ENCODE measurements at places on chromosomes 16 and 17. TPM values are rescaled to one million over a fixed set of nuclear protein-coding genes. Genes with fewer than 3 reads are reported as not detected.

Gene HOXB4
- not detected for total RNA-seq

Gene SMIM36
- not detected for total RNA-seq

Gene P2RX1
- total RNA-seq, result not detected

Gene NT5C
- 40.8 TPM for total RNA-seq

Gene PDILT
- total RNA-seq, result not detected

GRCh38 chr16:23052908-23053580 is 96.2 kb downstream of the USP31 start:
- H3K27ac ChIP-seq, result no peak overlapping the region
- H3K36me3 ChIP-seq, result no peaks in the 10 kb centered on the region

GRCh38 chr16:83967838-83968305 is at the start of gene NECAB2:
Gene NECAB2, plus strand, starts transcription at chr16:83968244. Its CDS starts 405 bp downstream, at chr16:83968649.
- peak within 1 kb of the TSS; percentile 58 for H3K4me3 ChIP-seq
- no peak within 1 kb of the TSS for H3K27ac ChIP-seq
- no peaks in the 10 kb centered on the region for H3K4me1 ChIP-seq
- H3K27me3 ChIP-seq, result peaks cover 9% of the 10 kb centered on the region
- no peak for DNase-seq

GRCh38 chr17:40734018-40734417 is 21.1 kb downstream of the KRT25 start:
- no peak for DNase-seq
- no peaks in the 10 kb centered on the region for H3K4me1 ChIP-seq
- H3K4me3 ChIP-seq, result no peak overlapping the region

GRCh38 chr17:9645851-9646545 is 681 bp downstream of the USP43 start:
- H3K36me3 ChIP-seq, result peaks cover 5% of the 10 kb centered on the region
- no peak for DNase-seq
- no peak overlapping the region for H3K27ac ChIP-seq
- peaks cover 4% of the 10 kb centered on the region for H3K27me3 ChIP-seq
- H3K4me1 ChIP-seq, result peaks cover 12% of the 10 kb centered on the region

GRCh38 chr17:6639586-6640535 is 650 bp downstream of the KIAA0753 start:
- H3K4me3 ChIP-seq, result peak overlapping the region; percentile 96
- H3K4me1 ChIP-seq, result peaks cover 42% of the 10 kb centered on the region
- H3K27ac ChIP-seq, result peak overlapping the region; percentile 97
- DNase-seq, result peak; percentile 41
- H3K36me3 ChIP-seq, result peaks cover 23% of the 10 kb centered on the region
